NCI-H2029 (cell line): ENCODE measurements at places on chromosomes 1 and 21.

DNA sequence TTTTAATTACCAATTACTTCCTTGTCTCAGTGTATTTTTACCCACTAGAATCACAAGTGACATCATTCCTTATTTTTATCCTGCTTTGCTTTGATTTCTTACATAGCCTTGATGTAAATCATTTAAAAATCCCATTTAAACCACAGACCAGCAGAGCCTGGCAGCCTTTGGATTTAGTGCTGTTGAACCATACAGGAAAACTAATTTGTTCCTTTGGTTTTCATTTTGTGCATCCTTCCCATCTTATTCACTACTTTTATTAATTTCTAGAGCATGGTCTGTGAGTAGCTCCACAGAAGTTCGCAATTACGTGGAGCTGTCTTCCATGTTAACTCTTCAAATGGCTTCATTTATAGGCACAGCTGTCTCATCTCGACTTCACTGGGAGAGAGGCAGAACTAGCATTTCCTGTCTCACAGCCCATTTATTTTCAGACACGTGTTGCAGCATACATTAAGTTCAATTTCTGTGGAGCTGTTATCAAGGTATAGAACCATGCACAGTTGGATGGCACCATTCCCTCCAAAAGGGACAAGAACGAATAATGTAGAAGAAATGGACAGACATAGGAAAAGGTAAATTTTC is 235.3 kb downstream of the MRPL39 start:
- no peak for DNase-seq

GRCh38 chr1:91830242-91831131 is 55.5 kb downstream of the TGFBR3 start:
- peak; percentile 94 for DNase-seq

DNA sequence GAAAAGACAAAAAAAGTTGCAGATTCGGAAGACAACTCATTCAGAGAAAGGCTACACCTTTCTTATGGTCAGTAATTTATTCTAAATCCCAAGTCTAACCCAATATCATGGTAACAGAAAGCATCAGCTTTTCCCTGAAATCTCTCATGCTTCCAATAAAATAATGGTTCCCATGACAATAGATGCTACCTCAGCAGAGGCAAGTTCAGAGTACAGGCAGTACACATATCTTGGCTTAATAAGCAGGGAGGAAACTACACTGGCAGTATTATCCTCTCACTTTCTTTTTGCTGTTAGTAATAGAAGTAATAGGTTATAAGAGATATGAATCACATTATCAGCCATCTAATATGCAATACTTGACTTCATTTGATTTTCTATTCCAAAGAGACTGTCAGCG is 137.1 kb downstream of the DPYD start:
- no peak for DNase-seq

DNA sequence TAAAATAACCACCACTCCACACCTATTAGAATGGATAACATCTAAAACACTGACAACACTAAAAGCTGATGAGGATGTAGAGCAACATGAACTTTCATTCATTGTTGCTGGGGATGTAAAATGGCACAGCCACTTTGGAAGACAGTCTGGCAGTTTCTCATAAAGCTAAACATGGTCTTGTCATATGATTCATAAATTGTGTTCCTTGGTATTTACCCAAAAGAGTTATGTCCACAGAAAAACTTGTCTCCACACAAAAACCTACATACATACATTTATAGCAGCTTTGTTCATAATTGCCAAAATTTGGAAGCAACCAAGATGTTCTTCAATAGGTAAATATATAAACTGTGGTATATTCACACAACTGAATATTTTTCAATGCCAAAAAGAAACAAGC is 16.0 kb upstream of the XCL1 start:
- no peak for DNase-seq

- no peak for DNase-seq
These were observed 91.4 kb downstream of the MACF1 start for GRCh38 chr1:39295901-39296300.

DNA sequence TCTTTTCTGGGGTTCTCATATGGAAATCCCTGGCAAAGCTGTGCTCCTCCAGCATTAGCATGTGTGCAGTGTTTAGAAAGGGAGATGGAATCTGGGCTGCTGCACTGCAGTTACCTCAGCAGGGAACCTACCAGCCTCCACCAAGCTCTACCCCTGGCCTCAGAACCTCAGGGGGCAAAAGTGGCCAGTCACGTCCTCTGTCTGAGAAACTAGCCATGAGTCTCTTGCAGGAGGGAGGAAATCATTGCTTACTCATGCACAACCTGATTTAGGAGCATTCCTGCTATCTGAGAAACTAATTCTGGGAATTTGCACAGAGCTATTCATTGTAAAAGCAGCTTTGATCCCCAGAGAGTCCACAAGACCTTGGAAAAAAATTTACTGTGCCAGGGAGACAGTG is 80.6 kb upstream of the IPO9 start:
- no peak for DNase-seq

DNA sequence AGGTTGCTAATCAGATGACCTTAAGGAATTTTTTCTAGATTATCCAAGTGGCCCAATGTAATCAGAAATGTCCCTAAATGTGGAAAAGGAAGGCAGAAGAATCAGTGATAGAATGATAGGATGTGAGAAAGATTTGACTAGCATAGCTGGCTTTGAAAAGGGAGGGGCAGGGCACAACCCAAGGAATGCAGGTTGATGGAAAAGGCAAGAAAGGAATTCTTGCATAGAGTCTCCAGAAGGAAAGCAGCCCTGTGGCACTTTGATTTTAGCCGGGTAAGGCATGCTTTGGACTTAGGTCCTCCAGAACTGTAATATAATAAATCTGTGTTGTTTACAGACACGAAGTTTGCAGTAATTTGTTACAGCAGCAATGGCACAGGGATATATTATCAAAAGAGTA is 375.7 kb upstream of the B3GALT2 start:
- no peak for DNase-seq

DNA sequence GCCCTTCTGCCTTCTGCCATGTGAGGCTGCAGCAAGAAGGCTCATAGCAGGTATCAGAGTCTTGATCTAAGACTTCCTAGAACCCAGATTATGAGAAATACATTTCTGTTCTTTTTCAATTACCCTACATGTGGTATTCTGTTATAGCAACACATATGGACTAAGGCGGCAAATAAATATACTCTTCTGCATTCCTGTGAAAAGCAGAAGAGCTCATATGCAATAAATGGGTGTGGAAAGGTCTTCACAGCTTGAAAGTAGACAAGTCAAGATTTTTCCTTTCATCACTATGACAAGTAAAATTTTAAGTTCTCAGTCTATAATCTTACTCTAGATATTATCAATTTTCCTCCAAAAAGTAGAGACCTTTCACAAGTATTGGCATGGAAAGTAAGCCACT is 36.6 kb downstream of the TNFSF18 start:
- DNase-seq = no peak

- DNase-seq = no peak
These were observed 91.9 kb downstream of the RAVER2 start for GRCh38 chr1:64836802-64837201.

- DNase-seq = no peak
These were observed 455.2 kb downstream of the PLA2G4A start for GRCh38 chr1:187283984-187284383.

DNA sequence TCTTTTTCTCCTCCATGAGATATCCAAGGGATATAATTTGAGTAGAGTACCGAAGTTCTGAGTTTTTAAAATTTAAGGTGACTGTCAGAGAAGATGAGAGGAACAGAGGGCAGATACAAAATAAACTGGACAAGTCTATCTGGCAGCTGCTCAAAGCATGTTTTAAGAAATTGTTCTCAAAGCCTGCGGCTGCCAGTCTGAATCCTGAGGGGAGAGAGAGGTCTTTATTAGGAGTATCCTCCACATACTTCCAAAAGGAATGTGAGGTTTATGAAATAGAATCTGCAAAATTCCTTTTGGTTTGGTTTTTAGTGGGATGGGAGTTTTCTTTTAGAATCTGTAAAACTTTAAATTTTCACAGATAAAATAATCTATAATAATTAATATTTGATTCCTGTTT is 41.3 kb downstream of the TTC13 start:
- DNase-seq = no peak

DNA sequence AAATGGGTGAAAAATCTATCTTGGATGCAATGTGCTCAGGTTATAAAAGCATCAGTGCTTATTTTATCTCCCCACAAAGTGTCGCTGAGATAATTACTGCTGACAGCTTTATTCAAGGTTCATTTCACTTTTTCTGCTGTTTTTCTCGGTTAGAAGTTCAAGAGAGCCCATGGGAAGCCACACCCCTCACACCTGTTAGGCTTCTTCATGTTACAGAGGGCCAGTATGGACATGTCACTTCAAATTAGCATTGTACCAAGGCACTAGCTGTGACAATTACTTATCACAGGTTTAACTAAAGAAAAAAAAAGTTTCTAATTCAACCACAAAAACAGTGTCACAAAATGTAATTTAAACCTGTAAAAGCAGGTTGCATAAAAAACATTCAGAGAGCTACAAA is 187.3 kb upstream of the DMRTA2 start:
- no peak for DNase-seq

- no peak for DNase-seq
These were observed 304 bp downstream of the PLPPR5 start for GRCh38 chr1:99004254-99004860.

- no peak for DNase-seq
These were observed 89.8 kb upstream of the KCNE2 start for GRCh38 chr21:34274001-34274400.

DNA sequence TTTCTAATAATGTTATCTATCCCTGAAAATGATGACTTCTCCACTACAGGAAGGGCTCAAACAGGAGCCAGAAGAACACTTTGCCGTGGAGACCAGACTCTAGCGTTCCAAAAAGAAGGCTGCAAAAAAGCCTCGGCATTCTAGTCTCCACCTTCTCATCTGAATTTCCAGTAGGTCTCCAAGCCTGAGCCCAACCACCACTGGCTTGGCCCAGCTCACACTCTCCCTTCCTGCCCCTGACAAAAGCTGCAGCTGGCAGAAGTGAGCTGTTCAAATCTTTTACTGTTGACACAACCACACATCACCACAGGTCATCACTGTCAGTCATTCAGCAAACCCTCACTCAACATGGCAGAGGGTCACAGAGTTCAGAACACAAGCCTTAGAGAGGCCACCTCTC is 69.3 kb downstream of the CAMK2N1 start:
- DNase-seq = no peak

DNA sequence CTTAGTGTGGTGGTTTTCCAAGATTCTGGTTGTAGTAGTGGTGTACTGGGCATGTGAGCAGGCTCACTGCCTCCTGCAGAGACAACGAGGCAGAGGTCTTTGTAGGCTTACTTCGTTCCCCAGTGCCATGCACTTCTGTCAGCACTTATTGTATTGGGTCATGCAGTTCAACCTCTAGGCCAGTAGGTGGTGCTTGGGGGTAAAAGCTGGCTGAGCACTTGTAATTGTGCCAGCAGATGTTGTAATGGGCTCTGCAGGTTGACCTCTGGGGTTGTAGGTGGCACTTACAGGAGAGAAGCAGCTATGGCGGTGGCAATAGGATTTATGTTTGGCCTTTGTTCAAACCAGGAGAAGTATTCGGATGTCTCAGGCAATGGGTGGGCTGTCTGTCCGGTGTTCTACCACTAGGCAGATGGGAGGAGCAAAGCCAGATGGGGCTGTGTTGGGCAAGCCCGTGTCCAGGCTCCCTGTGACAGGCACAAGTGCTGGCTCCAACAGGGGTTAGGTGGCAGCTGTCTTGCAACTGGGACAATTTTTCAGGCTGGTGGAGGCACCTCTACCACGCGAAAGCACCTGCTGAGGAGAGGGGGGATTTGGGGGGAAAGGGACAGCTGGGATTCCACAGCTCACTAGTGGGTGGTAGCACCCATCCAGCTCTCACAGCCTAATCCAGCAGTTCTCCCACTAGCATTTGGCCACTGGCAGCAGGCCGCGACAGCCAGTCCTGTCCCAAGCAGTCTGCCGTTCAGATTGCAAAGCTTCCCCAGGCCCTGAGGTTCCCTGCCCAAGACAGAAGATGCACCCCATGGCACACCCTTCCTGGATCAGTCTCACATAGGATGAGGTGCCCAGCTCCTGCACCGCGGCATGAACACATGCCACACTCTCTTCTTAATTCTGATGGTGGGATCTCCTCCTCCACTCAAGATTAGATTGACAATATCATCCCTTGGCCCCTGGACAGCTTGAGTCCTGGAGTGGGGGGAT is 274.5 kb downstream of the CTH start:
- peak; percentile 56 for DNase-seq

GRCh38 chr1:183070923-183071618 is 47.9 kb downstream of the LAMC1 start:
- no peak for DNase-seq

- no peak for DNase-seq
These were observed 40.1 kb downstream of the LAMC1 start for GRCh38 chr1:183063349-183063748.
